ENCODE measurements at places on chromosomes 11 and 22.

DNA sequence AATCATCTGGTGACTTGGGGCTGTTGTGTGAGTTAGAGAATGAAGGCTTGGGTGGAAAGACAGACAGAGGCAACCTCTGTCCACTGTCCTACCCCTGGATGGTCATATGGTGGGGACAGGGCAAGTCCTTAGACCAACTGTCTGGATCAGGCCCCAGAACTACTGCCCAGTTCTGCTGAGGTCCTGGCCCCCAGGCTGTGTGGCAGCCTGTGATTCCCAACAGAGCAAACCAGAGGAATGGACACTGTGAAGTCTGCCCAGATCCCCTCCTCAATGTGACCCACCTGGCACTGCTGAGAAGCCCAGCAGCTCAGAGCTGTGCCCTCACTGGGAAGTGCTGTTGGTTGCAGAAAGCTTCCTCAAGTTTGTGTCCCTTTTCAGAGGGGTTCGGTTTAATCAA is 69.0 kb downstream of the GGTLC2 start:
- no peak for DNase-seq

DNA sequence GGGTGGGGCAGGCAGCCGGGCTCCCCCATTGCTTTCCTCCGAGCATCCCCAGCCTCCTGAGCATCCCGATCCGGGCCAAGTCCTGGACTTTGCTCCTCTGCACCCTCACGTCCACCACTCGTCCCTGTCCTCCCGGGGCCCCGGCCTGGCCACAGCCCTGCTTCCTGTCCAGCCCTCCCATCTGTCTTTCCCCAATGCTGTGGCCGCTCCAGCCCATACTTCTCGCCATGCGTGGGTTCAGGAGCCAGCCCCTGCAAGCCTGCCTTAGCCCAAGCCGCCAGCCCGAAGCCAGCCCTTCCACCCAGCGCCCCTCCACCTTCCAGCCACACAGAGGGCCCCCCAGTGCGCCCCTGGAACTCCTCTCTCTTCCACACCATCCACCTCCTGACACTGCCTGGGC is 23.8 kb downstream of the MRPL23 start:
- no peak for DNase-seq

- no peak for DNase-seq
Measured at GRCh38 chr11:22430639-22431038, 92.5 kb downstream of the SLC17A6 start.

GRCh38 chr11:96112192-96113128 is 188.6 kb upstream of the MTMR2 start:
- DNase-seq: no peak

DNA sequence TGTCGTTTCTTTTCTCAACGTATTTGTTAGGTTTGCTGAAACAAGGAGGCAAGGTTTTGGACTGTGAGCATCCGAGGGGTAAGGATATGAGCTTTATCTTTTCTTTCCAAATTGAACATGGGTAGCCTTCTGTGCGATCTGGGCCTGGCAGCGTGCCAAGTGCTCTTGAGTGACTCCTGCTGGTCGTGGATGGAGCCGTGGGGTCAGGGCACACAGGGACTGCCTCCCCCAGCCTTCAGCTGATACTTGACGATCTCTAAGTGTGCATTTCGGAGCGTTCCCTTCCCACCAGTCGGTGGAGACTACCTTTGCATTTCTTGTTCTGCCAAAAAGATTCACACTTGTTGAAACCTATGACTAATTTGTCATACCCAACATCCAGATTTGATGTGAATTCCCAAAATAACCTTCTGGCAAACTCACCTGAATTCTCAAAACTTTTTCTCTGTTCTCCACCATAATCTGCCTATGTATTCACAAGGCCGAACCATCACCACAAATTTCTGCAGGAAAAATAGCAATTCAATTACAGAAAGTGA is 40.1 kb upstream of the CLMP start:
- DNase-seq: no peak

GRCh38 chr11:2563213-2564007 is 118.6 kb downstream of the KCNQ1 start:
- no peak for DNase-seq

- no peak for DNase-seq
Measured at GRCh38 chr11:117879516-117880480, 3.3 kb upstream of the FXYD6 start.

DNA sequence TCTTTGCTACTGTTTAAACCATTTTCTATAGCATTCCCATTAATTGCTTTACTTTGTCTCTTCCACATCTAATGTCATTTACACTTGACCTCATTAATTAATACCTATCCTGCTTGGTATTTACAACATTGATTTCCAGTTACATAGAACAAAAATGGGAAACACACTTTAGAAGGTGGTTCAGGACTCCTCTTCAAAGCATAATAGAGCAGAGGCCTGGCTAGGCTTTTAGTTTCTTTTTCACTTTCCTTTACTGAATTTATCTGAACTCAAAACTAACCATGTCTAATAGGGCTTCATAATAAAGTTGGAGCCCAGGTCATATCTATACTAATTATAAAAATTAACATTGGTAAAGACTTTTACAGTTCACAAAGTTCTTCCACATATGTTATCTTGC is 648.0 kb upstream of the KIRREL3 start:
- DNase-seq: no peak

DNA sequence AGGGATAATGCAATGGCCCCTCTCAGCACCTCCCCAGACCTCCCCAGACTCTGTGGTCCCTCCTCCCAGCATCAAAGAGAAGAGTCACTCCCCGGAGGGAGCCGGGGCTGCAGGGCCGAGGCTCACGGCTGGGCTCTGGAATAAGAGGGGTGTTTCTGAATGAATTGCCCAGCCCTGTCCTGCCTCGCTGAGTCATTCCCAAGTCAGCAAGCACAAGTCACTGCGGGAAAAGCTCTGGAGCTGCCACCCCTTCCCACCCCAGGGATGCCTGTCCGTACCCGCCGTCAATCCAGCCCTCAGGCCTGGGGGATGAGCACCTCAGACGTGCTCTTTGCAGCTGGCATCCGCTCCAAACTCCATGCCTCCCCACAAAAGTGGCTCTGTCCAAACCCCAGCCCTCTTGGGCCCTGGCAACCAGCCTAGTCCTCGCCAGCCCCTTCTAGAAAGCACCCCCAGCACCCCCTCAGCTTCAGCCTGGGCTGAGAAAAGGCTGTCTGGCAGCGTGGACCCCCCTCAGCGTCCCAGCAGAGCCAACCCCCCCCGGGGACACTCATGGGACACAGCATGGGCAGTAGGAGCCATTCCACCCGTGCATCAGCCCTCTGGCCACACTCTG is 22.7 kb downstream of the CELSR1 start:
- no peak for DNase-seq
